ENCODE measurements at places on chromosomes 7 and 10. TPM values are rescaled to one million over a fixed set of nuclear protein-coding genes. Genes with fewer than 3 reads are reported as not detected.

The PDE1C gene
- total RNA-seq, result not detected

The GPER1 gene
- total RNA-seq, result not detected

- DNase-seq, result no peak
Measured at GRCh38 chr7:101576998-101577397, 52.1 kb downstream of the MYL10 start.

The COL17A1 gene
- not detected for total RNA-seq

GRCh38 chr10:5905854-5906507 lies 15.9 kb downstream of the FBH1 start:
- no peak for DNase-seq

GRCh38 chr10:4812046-4812445 lies 14.0 kb upstream of the AKR1E2 start:
- DNase-seq, result no peak

DNA sequence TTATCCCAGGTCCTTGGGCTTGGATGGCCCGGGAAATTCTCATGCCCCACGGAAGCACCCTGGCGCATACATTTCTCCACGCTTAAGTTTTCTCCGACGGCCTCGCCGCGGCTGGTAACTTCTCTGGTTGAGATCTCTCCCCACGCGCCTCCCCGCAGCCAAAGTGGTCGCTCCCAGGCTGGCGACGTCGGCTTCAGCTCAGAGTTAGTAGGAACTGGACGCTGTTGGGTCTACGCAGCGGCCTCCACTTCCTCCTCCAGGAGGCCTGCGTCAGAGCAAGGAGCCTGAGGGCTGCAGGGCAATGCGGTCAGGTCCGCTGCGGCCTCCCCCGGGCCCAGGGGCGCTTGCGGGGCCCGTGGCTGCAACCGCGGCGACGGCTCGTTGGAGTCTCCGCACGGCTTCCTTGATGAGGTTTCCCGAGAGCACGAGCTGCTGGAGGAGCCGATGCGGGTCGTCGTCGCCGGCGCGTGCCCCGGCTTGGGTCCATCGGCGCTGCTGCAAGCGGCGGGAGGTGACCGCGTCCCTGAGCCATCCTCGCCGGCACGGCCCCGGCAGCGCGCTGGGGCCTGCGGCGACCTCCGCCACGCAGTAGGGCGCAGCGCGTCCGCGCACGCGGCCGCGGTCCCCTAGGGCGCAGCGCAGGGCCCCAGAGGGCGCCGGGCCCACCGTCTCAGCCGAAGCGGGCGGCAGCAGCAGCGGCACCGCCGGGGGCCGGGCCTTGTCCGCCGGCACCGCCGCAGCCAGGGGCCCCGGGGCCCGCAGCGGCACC lies 744 bp downstream of the FRAT2 start:
- peak; percentile 39 for DNase-seq

GRCh38 chr7:37786741-37787569 lies 61.4 kb upstream of the NME8 start:
- no peak for DNase-seq

The ACTL6B gene
- not detected for total RNA-seq

The C10orf90 gene
- total RNA-seq, result not detected

DNA sequence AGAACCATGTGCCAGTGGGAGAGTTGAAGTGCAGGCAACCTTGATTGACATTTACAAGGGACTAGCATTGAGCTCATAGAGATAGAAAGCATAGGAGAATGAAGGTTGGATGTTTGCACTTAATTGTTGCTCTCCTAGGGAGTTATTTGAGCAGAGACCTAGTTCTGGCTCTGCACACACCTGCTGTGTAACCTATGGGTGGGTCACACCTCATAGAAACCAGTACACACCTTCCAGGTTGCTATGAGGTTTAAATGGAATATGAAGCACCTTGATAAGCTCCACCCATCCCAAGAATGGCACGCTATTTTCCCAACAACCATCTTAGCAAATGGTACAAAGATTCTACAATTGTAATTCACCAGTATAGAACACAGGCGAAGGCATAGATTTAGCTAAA lies 86.2 kb upstream of the AOAH start:
- no peak for DNase-seq

DNA sequence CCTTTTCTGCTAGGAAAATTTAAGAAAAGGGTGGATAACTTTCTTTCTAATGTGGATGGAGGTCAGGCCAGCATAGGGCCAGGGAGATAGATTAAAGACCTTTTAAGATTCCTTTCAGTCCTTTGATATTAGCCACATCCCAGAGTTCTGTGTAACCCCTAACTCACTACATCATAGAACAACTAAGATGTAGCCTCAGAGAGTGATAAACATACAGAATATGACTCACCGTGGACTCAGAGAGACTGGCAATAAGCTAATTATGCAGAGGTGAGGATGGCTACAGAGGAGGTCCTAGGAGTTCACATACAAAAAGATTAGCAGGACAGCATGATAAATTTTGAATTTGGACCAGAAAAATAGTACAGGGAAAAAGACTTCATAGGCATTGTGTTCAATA lies 141.0 kb downstream of the AOAH start:
- no peak for DNase-seq

The RAMP3 gene
- not detected for total RNA-seq

The ABCC2 gene
- total RNA-seq, result 1.0 TPM
